ENCODE measurements at places on chromosomes 2 and 18. TPM values are rescaled to one million over a fixed set of nuclear protein-coding genes. Genes with fewer than 3 reads are reported as not detected.

- H3K4me1 ChIP-seq: peaks cover 6% of the 10 kb centered on the region
- H3K27me3 ChIP-seq: no peaks in the 10 kb centered on the region
- no peak overlapping the region for H3K4me3 ChIP-seq
- no peaks in the 10 kb centered on the region for H3K36me3 ChIP-seq
- no peak overlapping the region for H3K27ac ChIP-seq
These were observed 484.2 kb downstream of the DLGAP1 start for GRCh38 chr18:3970929-3971328.

The TRMT61B gene
- total RNA-seq: 14.7 TPM

DNA sequence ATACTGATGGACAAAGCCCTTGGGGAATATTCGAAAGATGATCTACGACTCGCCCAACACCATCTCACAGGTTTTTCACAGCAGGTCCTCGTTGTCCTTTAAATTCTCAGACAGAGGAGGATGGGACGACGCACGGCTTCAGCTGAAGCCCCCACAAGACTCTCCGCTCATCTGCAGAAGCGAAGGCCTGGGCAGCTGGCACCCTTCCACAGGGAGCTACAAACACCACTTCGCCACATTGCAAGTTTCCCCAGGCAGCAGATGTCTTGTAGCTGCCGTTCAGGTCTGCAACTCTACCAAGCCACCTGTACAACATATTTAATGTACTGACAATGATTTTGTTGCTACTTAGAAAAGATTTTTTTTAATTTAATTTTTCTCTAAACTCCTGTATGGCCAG is 642.9 kb downstream of the ZEB2 start:
- no peaks in the 10 kb centered on the region for H3K4me1 ChIP-seq
- DNase-seq: no peak
- no peaks in the 10 kb centered on the region for H3K36me3 ChIP-seq
- no peak overlapping the region for H3K27ac ChIP-seq
- H3K4me3 ChIP-seq: no peak overlapping the region

DNA sequence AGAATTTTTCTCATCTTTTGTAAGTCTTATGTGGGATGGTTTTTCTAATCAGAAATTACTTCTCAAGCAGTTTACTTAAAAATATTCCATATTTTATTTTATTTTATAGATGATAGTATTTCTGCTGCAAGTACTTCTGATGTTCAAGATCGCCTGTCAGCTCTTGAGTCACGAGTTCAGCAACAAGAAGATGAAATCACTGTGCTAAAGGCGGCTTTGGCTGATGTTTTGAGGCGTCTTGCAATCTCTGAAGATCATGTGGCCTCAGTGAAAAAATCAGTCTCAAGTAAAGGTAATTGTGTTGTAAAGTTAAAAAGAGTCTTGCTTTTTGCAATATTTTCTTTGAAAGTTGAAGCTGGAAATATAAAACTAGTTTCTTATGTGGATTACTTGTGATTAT is 76.2 kb downstream of the EML4 start:
- peaks cover 3% of the 10 kb centered on the region for H3K36me3 ChIP-seq
- H3K4me1 ChIP-seq: no peaks in the 10 kb centered on the region
- H3K4me3 ChIP-seq: no peak overlapping the region

GRCh38 chr2:128309280-128310093 is 9.2 kb downstream of the HS6ST1 start:
- no peaks in the 10 kb centered on the region for H3K36me3 ChIP-seq
- no peak overlapping the region for H3K27ac ChIP-seq
- no peak overlapping the region for H3K4me3 ChIP-seq
- H3K4me1 ChIP-seq: no peaks in the 10 kb centered on the region

GRCh38 chr2:234366891-234367290 is 130.0 kb downstream of the ARL4C start:
- no peak overlapping the region for H3K27ac ChIP-seq
- no peaks in the 10 kb centered on the region for H3K36me3 ChIP-seq
- no peaks in the 10 kb centered on the region for H3K27me3 ChIP-seq

DNA sequence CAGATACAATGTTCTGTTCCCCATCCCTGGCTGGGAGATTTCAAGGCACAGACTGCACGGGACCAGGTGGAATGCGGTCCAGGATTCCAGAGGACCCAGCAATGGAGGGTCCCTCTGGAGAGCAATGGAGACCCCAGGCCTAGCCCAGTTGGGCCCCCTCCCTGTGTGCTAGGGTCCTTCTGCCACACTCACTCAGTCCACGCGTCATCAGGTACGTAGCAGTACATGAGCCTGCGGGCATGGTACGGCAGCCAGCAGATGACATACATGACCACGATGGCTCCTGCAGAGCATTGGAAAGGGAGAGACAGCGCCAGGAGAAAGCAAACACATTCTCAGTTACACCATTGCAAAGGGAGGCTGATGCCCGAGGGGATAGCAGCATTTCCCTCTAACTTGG is 10.1 kb downstream of the NTSR2 start:
- no peak for DNase-seq
- no peaks in the 10 kb centered on the region for H3K4me1 ChIP-seq
- H3K36me3 ChIP-seq: no peaks in the 10 kb centered on the region
- no peak overlapping the region for H3K4me3 ChIP-seq
- H3K27ac ChIP-seq: no peak overlapping the region

The DNAJC5G gene
- total RNA-seq: not detected

DNA sequence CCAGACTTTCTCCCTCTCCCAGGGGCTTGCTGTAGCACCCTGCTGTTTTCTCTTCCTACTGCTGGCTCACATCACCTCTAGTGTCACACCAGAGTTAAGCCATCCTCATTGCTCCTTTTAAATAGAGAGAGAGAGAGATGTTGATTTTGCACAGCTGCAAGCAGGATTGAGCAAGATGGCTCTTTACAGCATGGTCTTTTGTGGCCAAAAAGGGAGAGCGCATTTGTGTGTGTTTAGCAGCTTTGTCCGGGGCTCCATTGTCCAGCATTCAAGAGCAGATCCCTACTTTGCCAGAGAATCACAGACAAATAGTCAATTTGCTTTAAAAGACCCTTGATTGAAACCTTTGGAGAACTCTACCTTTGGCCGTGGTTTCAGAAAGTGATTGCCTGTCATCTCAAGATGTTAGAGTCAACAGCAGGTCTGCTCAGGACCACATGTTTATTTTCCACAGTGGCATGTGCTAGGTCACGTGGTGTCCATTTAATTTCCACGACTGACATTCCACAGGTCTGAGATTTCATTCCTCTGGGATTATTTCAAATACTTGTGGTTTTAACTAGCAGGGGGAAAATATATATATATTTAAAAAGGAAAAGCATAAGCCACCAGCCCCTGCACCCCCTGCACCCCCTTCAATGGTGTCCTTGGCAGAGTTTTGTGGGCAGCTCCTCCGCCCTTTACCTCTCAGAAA is 359.9 kb upstream of the SLC14A2 start:
- no peaks in the 10 kb centered on the region for H3K27me3 ChIP-seq
- no peak overlapping the region for H3K27ac ChIP-seq
- no peaks in the 10 kb centered on the region for H3K36me3 ChIP-seq
- no peak overlapping the region for H3K4me3 ChIP-seq
- peaks cover 4% of the 10 kb centered on the region for H3K4me1 ChIP-seq

DNA sequence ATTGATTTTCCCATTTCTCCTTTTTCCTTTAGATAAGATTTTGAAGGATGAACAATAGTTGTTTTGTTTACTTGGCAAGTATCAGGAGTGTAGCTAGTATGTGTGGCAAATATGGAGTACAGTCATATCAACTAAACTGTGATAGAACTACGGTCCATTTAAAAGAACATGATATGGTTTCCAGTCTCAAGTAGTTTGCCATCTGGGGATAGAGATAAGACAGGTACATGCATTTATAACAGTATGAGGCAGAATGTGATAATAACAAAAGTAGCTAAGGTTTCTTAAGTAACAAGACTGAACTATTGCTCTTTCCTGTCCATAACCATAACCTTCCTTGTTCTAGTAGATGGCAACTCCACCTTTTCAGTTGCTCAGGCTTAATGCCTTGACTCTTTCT is 75.6 kb upstream of the TACR1 start:
- DNase-seq: no peak
- H3K4me1 ChIP-seq: no peaks in the 10 kb centered on the region
- no peaks in the 10 kb centered on the region for H3K36me3 ChIP-seq
- H3K27me3 ChIP-seq: no peaks in the 10 kb centered on the region
- H3K4me3 ChIP-seq: no peak overlapping the region
- H3K27ac ChIP-seq: no peak overlapping the region

DNA sequence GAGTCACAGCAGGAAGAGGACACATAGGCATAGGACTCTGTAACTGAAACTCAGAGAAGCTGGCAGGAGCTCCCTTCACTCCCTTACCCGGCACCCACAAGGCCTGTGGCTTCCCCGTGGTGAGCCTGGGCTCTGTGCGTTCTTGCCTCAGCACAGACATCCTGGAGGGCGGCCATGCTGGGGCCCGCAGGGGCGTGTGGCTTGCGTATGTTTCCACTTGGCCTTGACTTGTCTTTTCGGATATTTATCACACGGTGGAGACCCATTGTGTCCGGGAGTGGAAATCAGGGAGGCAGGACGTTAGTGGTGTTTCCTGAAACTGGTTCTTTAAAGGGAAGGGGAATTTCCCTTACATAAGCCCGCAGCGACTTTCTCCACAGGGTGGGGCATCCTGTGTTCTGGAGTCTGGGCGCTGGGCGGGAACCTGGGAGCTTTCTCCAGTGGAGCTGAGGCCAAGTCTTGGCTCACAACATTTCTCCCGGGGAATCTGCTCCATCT is 49.9 kb upstream of the EML6 start:
- peak; percentile 90 for DNase-seq
- no peaks in the 10 kb centered on the region for H3K27me3 ChIP-seq
- H3K4me3 ChIP-seq: no peak overlapping the region
- H3K4me1 ChIP-seq: no peaks in the 10 kb centered on the region
- H3K27ac ChIP-seq: no peak overlapping the region
- peaks cover 7% of the 10 kb centered on the region for H3K36me3 ChIP-seq

DNA sequence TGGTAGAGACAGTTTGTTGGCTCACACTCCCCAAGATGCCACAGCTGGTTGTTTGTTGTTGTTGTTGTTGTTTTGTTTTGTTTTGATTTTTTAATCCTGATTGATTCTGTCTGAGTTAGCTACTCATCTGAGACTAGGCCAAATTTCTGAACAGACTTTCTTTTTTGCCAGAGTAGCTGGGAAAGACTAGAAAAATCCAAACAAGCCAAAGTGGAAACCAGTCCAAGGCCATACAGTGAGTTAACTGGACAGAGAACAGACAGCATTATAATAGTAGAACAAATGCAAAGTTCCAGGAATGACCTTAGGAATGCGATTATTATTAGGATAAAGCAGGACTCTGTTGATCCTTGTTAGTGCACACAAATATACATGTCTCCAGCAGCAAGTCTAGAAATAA is 43.8 kb upstream of the CYP26B1 start:
- no peaks in the 10 kb centered on the region for H3K27me3 ChIP-seq
- no peak overlapping the region for H3K27ac ChIP-seq
- no peak for DNase-seq
- H3K36me3 ChIP-seq: no peaks in the 10 kb centered on the region
- H3K4me3 ChIP-seq: no peak overlapping the region
- no peaks in the 10 kb centered on the region for H3K4me1 ChIP-seq

- H3K27me3 ChIP-seq: peaks cover 2% of the 10 kb centered on the region
- H3K27ac ChIP-seq: no peak overlapping the region
- H3K4me3 ChIP-seq: no peak overlapping the region
- no peaks in the 10 kb centered on the region for H3K36me3 ChIP-seq
These were observed 318.7 kb downstream of the PDE11A start for GRCh38 chr2:177753682-177754491.

The ITGB6 gene
- 0.18 TPM for total RNA-seq

The BMP10 gene
- total RNA-seq: not detected
